Putamen (tissue), 1 donor: ENCODE measurements at places on chromosomes 2 and 18.

DNA sequence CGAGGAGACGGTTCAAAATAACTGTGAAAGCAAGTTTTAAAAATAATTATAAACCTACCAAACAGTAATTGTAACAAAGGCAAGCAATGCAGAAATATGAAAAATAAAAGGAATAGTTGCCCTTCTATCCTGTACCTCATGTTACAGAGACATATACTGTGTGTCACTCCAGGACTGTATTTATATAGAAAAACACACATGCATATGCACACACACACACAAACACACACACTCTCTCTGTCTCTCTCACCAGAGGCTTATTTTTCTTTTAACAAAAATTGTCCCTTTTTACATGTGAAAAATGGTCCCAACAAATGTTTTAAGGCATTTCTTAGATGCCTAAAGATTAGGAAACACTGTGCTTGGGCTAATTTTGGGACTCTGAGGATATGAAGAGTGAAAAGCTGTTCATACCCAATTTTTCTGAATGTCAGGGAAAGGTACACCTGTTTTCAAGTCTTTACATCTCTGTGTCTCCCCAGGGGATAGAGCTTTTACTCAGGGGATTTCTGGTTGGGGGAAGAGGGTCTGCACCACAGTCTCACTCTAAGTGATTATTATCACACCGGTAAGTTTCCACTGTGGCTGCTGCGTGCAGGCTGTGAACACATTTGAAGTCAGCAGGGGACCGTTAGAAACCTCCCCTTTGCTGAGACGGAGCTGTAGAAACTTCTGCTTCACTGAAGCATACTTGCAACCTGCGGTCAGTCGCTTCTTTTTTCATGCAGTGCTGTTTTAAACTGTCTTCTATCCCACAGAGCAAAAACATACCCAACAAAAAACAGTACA, 51.4 kb upstream of the SPAG16 start:
- no peak for DNase-seq

DNA sequence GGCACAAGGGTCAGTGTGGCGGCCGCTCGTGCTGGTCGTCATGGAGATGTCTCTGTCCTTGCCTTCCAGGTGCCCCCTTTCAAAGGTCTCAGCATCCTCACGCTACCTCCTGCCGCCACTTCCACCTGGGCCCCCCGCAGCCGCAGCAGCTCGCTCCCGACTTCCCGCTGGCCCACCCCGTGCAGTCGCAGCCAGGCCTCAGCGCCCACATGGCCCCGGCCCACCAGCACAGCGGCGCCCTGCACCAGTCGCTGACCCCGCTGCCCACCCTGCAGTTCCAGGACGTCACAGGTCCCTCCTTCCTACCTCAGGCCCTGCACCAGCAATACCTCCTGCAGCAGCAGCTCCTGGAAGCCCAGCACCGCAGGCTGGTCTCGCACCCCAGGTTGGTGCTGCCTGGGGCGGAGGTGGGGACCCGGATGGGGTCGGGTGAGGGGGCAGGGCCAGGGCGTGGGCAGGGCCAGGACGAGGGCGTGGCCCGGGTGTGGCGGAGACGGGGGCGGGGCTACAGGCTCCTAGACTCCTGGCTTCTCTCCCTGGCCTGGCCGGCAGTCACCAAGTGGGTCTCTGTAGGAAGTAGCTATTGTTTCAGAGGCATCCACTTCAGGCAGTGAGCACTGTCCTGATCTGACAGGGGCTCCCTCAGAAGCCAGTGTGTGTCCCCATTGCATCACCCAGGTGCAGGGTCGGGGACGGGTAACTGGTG, 223.7 kb downstream of the LOXHD1 start:
- DNase-seq = no peak

GRCh38 chr2:236485519-236485918, 84.1 kb upstream of the ACKR3 start:
- DNase-seq = no peak

GRCh38 chr2:70716951-70717350, 51.0 kb downstream of the ADD2 start:
- DNase-seq = no peak

GRCh38 chr2:237708065-237708398, 80.6 kb downstream of the LRRFIP1 start:
- DNase-seq = no peak

DNA sequence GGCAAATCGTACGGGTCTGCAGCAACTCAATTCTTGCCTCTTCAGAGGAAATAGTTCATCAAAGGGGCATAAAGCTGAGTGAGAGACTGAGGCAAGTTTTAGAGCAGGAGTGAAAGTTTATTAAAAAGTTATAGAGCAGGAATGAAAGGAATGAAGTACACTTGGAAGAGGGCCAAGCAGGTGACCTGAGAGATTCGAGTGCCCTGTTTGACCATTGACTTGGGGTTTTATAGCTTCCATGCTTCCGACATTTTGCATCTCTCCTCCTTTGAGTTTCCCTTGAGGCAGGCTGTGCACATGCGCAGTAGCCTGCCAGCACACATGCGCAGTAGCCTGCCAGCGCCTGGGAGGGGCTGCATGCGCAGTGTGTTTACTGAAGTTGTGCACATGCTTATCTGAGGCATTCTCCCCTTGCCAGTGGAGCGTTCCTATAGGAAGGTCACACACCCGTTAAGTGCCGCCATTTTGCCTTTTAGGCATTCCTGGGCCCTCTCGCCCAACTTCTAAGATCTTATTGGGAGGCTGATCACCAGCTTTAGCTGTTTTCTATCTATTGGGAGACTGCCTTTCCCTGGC, 265.5 kb upstream of the MGAT5 start:
- no peak for DNase-seq

DNA sequence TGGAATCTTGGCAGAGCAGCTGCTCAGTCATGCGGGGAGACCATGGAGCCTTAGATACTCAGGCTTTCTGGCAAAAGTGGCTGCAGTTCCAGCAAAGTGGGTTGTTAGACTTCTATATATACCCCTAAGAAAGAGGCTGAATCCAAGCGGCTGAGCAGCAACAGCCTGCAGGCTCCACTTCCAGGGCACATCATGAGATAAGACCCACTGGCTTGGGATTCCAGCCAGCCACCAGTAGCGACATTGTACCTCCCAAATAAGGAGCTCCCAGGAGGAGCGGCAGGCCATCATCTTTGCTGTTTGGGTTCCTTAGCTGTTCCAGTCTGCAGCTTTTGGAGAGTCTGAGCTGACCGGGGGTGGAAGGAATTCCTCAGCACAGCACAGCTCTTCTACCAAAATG, 150.3 kb upstream of the ST6GAL2 start:
- DNase-seq = no peak

DNA sequence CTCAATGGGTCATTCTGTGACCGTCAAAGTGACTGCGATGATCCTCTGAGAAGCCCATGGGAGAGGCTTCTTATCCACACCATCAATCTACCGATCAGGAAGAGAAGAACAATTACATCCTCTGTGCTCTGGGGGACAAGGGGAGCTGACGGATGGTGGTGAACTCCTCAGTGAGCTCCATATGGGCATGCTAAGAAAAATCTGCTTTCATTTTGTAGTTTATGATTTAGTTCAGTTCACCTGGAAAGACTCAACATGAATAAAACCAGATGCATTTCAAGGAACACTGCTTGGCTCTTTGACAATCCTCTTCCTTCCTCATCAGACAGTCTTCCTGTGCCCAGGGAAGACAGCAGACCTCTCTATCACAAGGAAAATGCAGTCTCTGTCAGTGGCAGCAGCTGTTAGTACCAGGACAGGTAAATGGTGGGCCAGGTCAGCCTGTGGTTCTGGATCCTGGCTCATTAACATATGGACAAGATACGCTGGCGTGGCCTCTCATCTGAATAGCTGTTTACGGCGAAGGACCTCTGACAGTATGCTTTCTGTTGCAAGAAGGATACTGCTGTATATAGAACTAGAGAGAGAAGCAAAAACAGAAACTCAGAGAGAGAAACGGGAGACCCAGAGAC, 176.9 kb downstream of the BCL2 start:
- no peak for DNase-seq

DNA sequence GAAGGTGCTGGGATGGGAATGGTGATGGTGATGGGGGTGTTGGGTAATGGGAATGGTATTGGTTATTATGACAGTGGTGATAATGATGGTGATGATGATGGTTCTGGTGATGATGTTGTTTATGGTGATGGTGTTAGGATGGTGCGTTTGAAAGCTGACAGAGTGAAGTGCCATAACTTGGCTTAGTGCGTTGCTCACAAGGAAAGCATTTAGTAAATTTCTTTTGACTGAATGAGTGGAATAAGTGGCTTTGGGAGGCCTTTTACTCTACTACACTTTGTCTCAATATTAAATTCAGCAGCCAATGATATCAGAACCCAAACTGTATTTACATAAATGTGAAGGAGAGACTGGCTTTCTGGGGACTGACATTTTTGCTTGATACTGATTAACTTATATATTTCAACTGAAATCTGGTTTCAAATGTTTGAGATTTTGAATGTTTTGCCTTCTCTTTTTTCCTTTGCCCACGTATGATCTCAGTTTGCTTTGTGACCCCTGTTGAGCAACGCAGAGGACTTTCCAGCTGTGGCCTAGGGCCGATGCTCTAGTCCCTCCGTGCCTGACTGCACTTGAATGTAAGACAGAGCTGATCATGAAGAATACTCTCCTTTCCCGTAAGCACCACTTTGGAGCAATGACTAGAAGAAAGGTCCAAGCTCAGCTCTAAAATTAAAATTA, 128.5 kb upstream of the SH3BP4 start:
- no peak for DNase-seq

DNA sequence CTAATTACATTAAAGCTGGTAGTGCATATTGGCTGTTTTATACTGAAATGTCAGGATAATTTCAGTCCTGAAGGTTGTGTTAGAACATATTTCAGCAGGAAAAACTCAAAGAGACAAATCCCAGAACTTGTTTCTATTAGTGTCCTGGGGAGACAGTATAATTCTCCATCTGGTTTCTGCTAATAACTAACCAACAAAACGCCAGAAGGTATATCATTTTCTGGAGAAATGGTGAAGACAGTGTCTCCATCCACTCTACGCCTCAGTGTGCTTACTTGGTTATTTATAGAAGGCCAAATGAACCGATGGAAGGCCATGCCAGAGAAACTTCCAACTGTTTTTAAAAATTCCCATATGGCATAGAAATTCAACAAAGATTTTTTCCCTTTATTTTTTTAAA, 41.6 kb downstream of the GCA start:
- DNase-seq = no peak
